ELF-1 (cell line): ENCODE measurements at places on chromosomes 3 and 15.

DNA sequence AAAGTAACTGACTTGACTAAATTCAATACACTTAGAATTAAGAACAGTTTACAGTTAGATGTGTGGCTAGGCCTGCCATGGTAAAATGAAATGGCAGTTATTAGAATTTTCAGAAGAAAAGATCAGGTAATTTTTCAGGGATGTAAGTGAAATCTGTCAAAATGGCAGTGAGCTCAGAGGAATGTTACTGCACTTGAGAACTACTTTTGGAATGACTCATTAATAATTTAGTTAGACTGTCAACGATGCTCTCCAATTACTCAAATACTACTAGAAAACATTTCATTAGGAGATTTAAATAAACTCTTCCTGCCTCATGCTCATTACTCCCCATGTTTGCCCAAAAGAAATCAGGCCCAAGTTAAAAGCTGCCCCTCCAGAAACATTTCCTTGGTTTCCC is 84.4 kb downstream of the RFTN1 start:
- no peak for DNase-seq

DNA sequence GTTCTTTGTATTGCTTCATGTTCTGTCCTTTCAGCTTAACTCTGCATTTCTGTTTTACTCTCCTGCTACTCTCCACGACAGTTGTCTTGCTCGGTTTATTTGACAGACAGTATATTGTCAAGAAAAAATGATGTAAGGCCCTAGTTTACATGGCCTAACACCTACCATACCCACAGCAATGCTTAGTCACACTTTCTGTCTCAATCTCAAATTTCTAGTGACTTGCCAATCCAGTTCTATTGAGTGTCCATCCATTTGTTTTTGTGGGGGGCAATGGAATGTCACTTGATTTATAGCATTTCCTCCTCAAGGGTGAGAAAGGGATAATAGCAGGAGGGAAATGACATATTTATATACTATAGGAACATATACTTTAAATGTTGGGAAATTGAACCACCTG is 676.2 kb downstream of the NAALADL2 start:
- no peak for DNase-seq

DNA sequence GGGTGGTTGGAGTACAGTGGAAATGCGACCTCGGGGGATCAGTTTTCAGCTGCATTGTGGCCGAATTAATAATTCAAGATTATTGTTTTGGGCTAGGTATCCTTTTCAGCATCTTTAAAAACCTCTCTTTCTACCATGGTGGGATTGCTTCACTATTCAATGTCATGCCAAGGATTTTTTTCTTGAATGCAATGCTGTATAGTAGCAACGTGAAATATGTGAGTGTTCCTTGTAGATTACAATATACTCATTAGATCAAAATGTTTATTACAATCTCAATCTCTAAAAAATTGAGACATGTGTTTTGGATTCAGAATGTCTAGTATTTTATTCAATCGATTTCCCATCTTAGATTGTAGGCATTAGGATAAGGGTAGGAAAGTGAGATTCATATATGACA is 586.5 kb upstream of the TBL1XR1 start:
- no peak for DNase-seq

DNA sequence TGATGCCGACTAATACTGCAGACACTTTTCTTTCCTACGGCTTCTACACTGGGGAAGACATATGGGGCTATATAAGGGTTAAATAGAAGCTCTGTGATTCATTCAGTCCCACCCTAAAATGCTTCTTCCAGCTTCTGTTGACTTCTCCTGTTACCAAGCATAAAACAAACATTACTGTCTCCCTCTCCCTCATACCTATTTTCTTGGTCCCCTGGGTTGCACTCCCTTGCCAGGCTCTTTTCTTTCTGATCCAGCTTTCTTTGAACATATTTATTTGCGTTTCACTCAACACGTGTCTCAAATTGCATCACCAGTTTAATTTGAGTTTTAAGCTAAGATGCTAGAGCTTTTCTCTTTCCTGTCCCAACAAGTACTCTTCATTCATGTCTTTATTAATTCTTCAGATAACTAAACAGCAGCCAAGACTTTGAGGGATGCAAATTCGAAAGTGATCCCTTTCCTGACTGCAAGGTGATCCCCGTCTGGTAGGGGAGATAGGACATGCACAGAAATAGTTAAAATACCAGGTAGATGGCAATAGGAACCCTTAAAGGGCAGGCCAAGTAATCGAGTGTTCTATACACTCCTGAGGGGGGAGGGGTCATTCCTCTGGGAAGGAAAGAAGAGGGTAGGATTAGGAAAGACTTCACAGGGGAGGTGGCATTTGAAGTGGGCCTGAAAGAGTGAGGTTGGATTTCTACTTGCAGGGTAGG is 198.6 kb upstream of the BCL6 start:
- no peak for DNase-seq

GRCh38 chr3:56288258-56288657 is 180.0 kb downstream of the ERC2 start:
- DNase-seq: no peak

DNA sequence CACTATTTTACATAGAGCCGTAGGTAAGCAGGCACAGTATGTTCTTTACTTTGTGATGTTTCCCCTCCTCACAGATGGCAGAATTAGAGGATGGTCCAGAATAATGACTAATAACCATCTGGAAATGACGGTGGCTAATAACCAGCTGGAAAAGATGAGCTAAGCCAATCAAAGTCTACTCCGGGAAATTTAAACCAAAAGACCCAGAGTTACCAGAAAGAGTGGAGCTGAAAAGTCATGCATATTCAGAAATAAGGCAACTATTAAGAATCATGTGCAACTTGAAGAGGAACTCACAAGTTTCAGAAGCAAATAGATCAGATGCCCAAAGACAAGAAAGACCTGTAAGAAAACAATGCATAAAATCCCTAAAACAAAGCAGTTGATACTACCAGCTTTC is 33.6 kb downstream of the DMXL2 start:
- no peak for DNase-seq

GRCh38 chr3:56468184-56469106 is at the start of gene ERC2:
Gene ERC2, minus strand, starts transcription at chr3:56468467.
- peak; percentile 80 for DNase-seq

DNA sequence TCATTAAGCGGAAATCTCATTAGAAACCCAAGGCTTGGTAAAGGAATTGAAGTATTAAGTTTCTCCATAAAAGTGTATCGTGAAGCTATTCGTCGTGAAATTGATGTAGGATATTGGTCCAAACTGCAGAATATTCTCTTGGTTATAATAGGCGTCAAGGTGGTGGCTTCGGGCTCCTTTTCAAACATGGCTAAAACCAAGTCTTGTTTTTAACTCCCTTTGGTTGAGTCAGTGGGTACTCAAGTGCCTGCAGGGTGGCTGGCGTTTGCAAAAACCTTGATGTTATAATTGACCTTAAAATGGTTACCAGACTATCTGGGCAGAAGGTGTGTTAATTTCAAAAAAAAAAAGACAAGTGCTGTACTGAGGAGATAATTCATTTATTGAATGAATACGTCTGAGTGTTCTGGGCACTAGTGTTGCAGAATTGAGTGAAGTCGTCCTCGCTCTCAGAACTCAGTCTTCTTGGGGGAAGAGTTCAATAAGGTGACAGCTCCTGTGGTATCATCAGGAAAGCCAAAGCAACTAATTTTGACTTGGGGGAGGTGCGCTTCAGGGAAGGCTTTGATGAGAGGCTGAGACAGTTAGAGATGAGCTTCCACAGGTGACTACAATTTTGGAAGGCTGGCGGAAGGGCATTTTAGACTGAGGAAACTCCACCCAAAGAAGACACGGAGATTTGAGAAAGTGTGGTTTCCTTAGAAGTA is 1.5 kb downstream of the UBE2Q2 start:
- no peak for DNase-seq

GRCh38 chr15:47410247-47410646 is 307.1 kb upstream of the SEMA6D start:
- DNase-seq: no peak

DNA sequence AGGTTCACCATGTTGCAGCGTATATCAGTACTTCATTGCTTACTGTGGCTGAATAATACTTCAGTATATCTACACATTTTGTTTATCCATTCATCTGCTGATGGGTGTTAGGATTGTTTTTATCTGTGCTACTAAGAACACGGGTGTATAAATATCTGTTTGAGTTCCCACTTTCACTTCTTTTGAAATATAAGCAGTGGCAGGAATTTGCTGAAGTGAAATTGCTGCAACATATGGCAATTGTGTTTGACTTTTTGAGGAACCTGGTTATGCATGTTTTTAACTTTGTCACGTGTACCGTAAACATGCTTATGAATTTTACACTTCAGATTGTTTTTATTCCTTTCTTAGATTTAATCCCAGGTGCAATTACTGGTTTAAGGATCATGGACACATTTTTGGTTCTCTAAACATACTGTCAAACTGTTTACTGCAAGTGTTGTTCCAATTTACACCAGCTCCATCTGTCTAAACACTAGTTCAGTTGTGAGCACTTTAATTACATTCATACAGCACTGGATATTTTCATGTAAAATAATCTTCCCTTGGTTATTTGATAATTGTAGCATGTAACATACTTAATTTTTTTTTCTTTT is 23.1 kb downstream of the TRAK1 start:
- no peak for DNase-seq

DNA sequence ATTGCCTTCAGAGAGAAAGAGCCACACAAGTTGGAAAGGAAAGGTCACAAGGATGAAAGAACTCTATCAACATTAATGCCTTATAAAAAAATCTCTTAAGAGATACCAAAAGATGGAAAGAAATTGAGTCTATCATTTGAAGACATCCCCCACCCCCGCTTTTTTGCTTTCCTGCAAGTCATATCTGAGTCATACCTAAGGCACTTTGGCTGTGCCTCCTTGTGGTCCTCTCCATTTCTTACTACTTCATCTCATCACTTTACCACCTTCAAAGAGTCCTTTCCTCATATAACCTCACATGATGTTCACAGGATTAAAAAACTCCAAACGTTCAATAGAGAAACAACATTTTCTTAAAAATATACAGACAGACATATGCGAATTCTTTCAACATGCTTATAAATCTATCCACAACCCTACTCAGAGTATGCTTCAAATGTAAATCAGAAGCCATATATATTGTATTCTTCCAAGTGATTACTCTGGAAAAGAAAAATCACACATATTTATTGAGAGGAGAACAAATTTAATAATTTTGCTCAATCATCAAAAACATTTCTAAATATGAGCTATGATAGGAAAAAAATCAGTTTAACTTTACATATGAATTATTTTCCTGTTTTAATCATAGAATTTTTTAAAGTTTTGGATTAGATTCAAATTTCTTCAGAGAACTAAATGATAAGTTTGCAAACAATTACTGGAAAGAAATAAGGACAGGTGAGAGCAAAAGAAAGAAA is 1003.9 kb upstream of the CFAP20DC start:
- DNase-seq: no peak

DNA sequence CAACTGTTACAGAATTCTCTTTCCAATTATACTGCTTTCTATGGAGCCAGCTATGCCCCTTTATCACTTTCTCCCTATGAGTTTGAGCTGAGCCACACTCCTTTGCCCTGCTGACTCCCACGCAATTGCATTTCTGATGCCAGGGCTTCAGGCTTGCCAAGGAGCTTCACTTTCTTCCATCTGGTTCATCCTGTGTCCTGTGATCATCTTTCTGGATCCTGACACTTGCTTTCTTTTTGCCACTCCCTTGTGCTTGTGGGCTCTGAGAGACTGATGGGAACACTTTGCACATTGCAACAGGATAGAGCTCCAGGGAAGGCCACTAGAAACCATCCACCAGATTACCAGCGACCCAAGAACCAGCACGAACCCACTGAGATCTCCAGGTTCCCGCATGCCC is 77.0 kb upstream of the SEC13 start:
- no peak for DNase-seq

DNA sequence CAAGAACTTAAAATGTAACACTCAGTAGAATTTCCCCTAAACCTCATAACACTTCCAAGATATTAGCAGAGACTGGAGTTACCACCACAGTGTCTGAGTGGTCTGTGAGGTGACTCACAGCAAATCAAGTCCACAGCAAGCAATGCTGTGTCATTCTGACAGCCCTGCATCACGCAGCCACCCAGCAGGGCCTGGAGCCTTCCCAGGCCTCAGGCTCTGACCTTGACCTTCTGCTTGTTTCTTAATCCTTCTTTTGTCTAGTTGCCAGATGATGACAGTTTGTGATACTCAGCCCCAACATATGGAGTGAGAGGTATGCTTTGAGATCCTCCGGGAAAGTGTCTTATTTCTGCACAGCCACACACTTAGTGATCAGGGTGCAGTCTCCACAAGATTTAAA is 82.5 kb downstream of the TOP2B start:
- no peak for DNase-seq

- no peak for DNase-seq
Observed at GRCh38 chr15:88637841-88638625, 783 bp upstream of the ISG20 start.
